ENCODE measurements at places on chromosomes 7 and 10.

GRCh38 chr7:4882169-4883032, 1.1 kb downstream of the RADIL start:
- no peak for DNase-seq

DNA sequence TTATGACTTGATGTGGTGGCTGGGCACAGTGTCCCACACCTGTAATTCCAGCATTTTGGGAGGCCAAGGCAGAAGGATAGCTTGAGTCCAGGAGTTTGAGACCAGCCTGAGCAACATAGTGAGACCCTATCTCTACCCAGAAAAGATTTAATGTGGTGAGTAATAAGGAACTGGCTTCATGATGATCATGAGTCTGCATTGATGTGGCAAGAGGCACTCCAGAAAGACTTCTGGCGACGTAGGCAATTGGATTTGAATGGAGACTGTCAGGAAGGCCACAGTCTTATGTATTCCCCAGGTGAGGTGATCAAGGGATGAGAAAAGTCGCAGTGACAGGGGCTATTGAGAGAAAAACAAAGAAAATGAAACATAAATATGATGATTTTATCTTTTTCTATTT, 138.0 kb downstream of the CACNB2 start:
- DNase-seq, result no peak

DNA sequence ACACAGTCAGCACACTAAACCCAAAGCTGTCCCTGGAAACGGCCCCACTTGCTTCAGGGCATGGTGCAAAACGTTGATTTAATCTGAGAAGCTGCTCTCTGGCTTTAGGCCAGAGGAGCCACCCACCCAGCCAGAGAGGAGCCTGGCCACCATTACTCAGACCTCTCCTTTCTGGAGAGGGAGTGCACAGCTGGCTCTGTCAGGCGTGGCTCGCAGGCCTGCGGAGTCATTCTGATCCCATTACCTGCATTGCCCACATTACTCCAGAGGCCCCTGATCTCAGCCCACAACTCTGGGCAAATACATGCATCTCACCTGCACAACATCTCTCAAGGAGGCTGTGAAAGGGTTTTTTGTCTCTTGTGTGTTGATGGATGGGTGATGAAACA, 370.0 kb upstream of the IGFBP3 start:
- DNase-seq, result no peak

DNA sequence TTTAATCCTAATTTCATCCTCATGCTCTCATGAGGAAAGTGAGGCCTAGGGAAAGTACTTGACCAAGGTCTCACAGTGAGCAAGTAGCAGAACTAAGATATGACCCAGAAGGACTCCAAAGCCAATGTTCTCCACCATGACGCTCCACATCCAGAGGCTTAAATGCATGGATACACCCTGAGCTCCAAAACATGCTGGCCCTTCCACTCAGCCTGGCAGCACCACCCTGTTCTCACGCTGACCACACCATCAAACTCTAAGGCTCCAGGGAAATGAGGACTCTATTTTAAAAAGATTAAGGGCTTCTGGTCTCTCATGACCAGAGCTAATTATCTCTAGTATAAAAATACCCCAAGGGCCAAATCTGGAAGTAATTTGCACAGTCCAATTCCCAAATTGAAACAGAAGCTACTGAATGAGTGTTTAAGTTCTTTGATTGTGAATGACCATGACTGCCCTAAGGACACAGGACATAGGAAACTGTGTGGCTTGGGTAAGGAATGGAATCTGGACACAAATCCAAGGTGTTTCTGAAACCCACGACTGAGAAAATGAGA, 71.1 kb upstream of the ABLIM1 start:
- no peak for DNase-seq

GRCh38 chr10:58267713-58268453, at the start of gene IPMK:
Gene IPMK (minus strand): TSS chr10:58267894. CDS start chr10:58267611, 283 bp downstream.
- peak; percentile 85 for DNase-seq

- peak; percentile 57 for DNase-seq
These were observed 91.2 kb downstream of the SPAG6 start for GRCh38 chr10:22436526-22436892.

DNA sequence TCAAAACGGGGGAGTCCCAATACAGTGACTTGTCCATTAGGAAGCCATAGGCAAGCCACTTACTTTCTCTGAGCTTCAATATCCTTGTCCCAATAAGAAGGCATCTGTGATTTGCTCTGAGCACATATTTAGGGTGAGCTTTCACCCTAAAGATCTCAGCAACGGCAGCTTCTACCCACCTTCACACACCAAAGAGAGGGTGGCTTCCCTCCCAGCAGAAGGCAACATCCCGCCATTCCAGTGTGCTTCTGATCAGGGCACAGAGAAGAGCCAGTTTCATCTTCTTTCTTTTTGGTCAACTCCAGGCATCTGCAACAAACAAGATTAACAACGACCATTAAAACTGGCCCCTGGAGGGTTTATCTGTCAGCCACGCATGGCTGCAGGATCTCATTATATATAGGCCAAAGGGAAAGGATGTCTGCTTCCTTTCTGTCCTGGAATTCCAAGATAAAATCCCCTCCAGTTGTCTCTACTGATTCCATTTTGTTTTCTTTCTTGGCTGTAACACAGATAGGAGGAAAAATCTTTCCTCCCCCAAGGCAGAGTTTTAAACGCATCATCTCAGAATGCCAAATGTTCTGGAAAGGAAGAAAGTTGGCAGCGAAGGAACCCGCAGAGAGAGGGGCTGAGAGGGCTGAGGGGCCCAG, 491 bp upstream of the SH2D4B start:
- DNase-seq, result no peak

Measured in substantia nigra (tissue), 51 donors.